ENCODE measurements at places on chromosomes 13 and 19. TPM values are rescaled to one million over a fixed set of nuclear protein-coding genes. Genes with fewer than 3 reads are reported as not detected.

Gene CFAP97D2
- polyA plus RNA-seq: not detected

DNA sequence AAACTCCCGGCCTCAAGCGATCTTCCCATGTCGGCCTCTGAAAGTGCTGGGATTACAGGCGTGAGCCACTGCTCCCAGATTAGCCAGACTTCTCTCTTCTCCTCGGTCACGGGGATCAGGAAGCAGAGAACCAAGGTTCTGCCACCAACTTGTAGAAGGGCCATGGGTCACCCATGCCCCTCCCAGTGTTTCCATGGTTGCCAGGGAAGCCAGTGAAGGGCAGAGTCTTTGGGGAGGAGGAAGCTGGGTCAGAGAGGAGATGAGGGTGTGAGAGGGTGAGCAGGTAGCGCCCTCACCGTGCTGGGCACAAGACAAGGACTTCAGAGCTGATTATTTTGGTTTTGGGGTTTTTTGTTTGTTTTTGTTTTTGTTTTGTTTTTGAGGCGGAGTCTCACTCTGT, 77.1 kb downstream of the GNG7 start:
- no peak for DNase-seq

- no peak for DNase-seq
Observed at GRCh38 chr13:27139565-27139964, 32.0 kb downstream of the USP12 start.

Gene PRRG2
- polyA plus RNA-seq: 2.9 TPM

- DNase-seq: no peak
Observed at GRCh38 chr13:35471706-35472322, 4.7 kb downstream of the MAB21L1 start.

Gene CPB2
- not detected for polyA plus RNA-seq

- DNase-seq: no peak
Observed at GRCh38 chr13:29857085-29857484, 6.7 kb upstream of the UBL3 start.

GRCh38 chr13:44680746-44681355, 104.7 kb upstream of the TSC22D1 start:
- DNase-seq: no peak

DNA sequence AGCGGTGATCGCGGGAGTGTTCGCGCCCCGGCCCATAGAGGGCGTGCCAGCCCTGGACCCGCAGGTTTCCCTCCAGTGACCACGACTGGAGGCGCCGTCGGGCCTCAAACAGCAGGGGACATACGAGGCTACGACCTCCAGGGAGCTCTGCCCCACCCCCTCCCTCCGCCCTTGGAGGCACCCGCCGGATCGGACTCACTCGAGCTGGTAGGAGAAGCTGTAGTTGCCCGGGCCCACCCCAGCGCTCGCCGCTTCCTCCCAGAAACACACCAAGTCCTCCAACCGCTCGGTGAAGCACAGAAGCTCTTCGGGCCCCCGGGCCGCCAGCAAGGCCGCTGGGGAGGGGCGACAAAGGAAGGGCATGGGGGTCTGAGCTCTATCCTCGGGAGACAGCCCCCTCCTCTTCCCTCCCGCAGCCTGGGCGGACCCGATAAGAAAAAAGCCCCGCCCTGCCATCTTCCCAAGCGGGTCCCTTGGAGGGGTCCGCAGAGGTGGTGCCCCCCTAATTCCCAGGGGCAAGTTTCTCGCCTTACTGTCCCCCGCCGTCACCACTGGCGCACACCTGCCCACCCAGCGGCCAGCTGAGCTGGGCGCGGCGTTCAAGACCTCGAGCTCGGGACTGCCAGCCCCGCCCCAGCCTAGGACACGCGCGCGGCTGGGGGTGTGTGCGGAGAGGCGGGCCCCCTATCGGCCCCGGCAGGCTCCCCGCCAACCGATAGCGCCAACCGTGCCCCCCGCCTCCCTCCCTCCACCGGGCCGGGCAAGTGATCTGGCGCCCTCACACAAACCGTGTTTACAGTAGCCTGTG, 1.0 kb downstream of the EPOR start:
- DNase-seq: peak; percentile 28

GRCh38 chr13:64347664-64348063, 2882.5 kb downstream of the PCDH9 start:
- no peak for DNase-seq

Gene MISP3
- 0.26 TPM for polyA plus RNA-seq

Gene CGB1
- polyA plus RNA-seq: not detected

- DNase-seq: no peak
Observed at GRCh38 chr13:34420702-34421346, 521.2 kb upstream of the NBEA start.

DNA sequence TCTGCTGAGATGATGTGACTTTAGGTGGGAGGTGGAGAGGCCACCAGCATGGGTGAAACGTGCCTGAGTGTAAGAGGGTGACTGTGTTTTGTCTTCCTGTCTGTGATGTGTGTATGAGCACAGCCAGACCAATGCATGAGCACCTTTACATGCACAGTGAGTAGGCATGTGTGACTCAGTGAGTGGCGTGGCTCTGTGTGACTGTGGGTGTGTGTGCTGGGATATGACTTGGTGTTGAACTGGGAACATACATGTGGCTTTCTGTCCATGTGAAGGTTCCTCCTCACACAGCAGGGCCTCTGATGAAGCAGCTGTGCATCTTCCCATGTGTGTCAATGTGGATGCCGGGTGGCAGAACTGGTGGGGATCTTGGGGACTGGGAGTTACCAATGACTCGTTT, 19.9 kb upstream of the LGALS13 start:
- DNase-seq: no peak

Gene CGB2
- not detected for polyA plus RNA-seq

- DNase-seq: no peak
Observed at GRCh38 chr13:32907211-32907610, 109.0 kb upstream of the KL start.

Gene TMEM38A
- polyA plus RNA-seq: 2.0 TPM

Gene ATXN8OS
- not detected for polyA plus RNA-seq

GRCh38 chr13:113837560-113838355, 26.1 kb downstream of the GAS6 start:
- DNase-seq: peak; percentile 92

- DNase-seq: no peak
Observed at GRCh38 chr13:110445183-110445582, 116.3 kb downstream of the RAB20 start.

Gene DIAPH3
- 9.4 TPM for polyA plus RNA-seq

DNA sequence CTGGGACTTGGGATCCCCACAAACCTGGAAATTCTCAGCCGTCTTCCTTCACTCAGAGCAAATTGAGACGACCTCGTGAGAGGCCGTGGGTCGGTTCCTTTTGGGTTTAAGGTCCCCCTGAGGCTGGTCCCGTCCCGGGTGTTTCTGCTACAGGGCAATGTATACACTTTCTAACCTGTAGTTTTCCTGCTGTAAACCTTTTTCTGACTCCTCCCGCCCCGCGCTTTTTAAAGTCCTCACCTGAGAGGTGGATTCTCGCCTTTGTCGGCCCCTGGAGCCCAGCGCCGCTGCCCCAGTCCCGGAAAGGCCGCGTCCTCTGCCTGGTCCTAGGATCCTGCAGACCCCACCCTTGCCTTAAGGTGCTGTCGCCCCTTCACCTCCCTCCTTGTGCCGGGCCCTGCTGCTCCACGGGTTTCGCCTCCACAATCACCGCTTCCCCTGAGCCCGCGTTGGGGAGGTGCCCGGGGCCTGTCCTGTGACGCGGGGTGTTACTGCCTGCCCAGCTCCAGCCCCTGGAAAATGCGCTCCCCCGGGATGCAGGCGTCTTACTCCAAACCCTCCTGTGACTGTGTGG, 391 bp downstream of the ZNF761 start:
- peak; percentile 35 for DNase-seq

Gene SLC35E1
- polyA plus RNA-seq: 50.1 TPM

DNA sequence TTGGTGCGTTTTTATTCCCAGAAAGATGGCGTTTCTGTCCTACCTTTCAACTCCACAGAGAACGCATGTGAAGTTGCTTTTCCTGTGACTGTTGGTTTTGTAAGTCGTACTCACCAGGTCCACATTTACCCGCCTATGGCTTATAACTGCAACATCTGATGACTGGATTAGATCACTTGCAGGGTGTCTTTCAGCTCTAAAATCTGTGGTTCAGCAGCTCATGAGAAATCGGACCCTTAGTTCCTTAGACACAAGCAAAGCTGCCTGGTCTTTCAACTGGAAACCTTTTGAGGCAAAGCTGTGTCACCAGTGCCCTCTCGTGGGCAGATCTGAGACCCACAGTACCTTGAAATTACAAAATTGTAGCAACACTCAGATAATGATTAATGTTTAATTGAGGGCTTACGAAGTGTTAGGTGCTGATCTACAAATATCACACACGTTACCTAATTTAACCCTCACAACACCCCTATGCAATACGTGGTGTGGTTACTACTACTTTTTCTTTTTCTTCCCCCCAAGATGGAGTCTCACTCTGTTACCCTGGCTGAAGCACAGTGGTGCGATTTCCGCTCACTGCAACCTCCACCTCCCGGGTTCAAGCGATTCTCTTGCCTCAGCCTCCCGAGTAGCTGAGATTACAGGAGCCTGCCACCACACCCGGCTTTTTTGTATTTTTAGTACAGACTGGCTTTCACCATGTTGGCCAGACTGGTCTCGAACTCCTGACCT, 65.4 kb downstream of the RUBCNL start:
- DNase-seq: peak; percentile 63

Gene RFX1
- 2.2 TPM for polyA plus RNA-seq

Gene WDR62
- polyA plus RNA-seq: 8.7 TPM

Gene THSD8
- 2.6 TPM for polyA plus RNA-seq
